ENCODE measurements at places on chromosomes 13 and 19.

- no peak for DNase-seq
These were observed 279.6 kb downstream of the SLC7A1 start for GRCh38 chr13:29315847-29316246.

- DNase-seq: no peak
These were observed 24.9 kb downstream of the CCDC8 start for GRCh38 chr19:46388311-46389095.

- DNase-seq: no peak
These were observed 18.6 kb upstream of the LAIR1 start for GRCh38 chr19:54383330-54383729.

DNA sequence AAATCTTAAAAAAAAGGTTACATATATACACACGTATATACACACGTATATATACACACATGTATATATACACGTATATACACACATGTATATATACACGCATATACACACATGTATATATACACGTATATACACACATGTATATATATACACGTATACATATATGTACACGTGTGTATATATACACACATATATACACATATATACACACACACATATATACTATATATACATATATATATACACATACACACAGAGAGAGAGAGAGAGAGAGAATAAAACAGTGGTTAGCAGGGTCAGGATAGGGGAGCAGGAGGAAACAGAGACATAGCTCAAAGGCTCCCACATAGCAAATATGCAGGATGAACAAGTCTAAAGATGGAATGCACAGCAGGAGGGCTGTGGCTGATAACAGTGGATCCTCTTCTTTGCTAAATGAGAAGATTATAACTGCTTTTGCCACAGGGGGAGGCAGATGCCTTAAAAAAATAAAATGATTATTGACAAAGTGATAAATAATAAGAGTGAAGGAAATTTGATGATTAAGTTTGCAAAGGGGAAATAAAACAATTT lies 714.5 kb downstream of the UQCRFS1 start:
- DNase-seq: no peak

- no peak for DNase-seq
These were observed 6.3 kb upstream of the JUNB start for GRCh38 chr19:12784871-12785430.

DNA sequence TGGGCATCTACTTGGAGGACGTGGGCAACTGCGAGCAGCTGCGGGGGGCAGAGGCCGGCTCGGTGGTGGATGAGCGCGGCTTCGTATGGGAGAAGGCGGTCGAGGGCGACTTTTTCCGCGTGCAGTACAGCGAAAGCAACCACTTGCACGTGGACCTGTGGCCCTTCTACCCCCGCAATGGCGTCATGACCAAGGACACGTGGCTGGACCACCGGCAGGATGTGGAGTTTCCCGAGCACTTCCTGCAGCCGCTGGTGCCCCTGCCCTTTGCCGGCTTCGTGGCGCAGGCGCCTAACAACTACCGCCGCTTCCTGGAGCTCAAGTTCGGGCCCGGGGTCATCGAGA lies 10.3 kb upstream of the STRN4 start:
- DNase-seq: no peak

- no peak for DNase-seq
These were observed at the start of gene GDF15 for GRCh38 chr19:18385675-18386542. GDF15 (plus strand) TSS chr19:18386158; CDS start chr19:18386190, 32 bp downstream.

GRCh38 chr13:78121001-78121400 lies 202.4 kb upstream of the EDNRB start:
- DNase-seq: no peak

- DNase-seq: no peak
These were observed 29.1 kb upstream of the IGFL4 start for GRCh38 chr19:46069806-46070341.

DNA sequence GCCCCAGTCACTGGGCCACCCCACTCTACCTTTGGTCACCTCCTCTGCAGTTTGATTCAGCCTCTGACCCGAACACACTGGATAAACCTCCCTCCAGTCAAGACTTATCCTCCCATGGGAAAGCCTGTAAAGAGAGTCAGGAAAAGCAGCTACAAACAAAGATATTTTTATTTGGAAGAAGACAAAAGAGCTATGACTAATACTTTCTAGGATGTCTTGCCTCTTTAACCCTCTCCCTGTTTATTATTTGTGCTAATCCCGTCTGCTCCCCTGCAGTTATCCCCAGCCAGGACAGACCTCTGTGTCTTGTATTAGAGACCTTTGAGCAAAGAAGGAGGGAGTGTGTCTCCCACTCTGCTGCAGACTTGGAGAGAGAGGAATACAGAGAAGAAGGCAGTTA lies 178.3 kb downstream of the EFNB2 start:
- no peak for DNase-seq

DNA sequence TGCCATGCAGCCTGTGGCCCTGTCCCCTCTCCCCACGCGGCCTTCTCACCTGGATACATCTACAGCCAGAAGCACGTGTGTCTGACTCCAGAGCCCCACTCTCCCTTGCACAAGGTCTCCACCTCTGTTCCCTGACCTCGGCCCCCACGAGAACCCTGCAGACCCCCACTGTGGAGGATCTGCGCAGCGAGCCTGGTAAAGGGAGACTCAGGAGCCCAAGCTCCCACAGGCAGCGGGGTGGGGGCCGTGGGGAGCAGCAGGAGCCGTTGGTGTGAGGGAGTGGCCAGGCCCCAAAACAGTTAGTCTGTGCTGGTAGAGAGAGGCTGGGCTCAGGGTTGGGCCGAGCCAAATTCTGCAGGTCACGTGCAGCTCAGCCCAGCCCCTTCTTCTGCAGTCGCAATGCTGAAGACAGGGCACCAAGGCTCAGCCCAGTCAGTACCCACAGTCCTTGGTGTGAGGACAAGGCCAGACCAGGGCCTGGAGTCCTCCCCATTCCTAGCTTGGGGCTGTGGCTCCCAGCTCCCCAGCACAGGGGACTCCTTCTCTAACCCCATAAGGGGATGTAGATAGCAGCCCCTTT lies 28.7 kb upstream of the SLC7A10 start:
- DNase-seq: no peak

GRCh38 chr13:112708560-112709240 lies 18.9 kb downstream of the ATP11A start:
- DNase-seq: no peak

DNA sequence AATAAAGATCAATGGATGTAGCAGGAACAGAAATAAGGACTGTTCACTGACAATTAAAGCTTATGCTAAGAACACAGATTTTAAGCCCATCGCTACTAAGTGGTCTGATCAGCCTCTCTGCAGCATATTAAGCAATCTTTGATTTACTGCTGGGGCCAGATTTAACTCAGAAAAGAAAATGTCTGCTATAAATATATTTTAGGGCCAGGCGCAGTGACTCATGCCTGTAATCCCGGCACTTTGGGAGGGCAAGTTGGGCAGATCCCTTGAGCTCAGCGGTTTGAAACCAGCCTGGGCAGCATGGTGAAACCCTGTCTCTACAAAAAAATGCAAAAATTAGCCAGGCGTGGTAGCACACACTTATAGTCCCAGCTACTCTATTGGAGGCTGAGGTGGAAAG lies 43.0 kb downstream of the METTL21C start:
- DNase-seq: no peak

DNA sequence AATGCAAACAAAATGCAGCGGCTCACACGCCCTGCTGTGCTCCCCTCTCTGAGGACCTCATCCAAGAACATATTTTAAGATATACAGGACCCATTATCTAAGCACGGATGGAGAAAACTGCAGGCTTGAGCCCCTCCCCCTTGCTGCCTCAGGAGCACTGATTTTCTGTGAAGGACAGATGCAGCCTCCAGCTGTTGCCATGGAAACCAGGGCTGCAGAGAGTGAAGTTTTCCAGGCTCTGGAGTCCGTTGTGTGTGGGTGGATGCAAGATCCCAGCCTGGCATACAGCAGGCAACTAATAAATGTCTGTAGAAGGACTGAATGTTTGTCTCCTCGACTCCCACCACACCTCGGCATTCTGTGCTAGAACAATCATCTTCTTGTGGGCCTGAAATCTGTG lies 105.6 kb upstream of the PEG3 start:
- DNase-seq: peak; percentile 87

GRCh38 chr13:46197299-46198048 lies 14.3 kb upstream of the LRRC63 start:
- no peak for DNase-seq

- no peak for DNase-seq
These were observed 599 bp upstream of the ZNF784 start for GRCh38 chr19:55625004-55625326.

GRCh38 chr19:47123406-47123805 lies 7.2 kb upstream of the SAE1 start:
- no peak for DNase-seq

- DNase-seq: peak; percentile 76
These were observed at the start of gene CCNA1 for GRCh38 chr13:36432106-36432544. CCNA1 (plus strand) TSS chr13:36432495; CDS start chr13:36433057, 562 bp downstream.

DNA sequence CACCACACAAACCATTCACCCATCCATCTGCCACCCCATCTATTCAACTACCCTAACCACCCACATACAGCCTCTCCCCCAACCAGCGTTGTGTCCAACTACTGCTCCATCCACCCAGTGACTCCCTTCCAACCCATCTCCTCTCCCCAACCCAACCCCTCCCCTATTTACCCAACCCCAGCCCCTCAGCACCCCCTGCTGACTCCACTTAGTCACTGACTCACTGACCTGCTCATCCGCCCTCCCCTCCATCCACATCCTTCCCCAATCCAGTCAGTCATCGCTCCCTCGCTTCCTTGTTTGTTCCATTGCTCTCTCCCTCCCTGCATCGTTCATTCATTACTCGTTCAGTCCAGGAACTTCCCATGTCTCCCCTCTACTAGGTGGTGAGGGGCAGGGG lies 39.2 kb downstream of the KCNC3 start:
- DNase-seq: no peak

- no peak for DNase-seq
These were observed 423.4 kb downstream of the ITGBL1 start for GRCh38 chr13:101875717-101876393.

GRCh38 chr19:19820774-19821320 lies 703 bp downstream of the ZNF506 start:
- no peak for DNase-seq

- no peak for DNase-seq
These were observed 10.4 kb upstream of the TBC1D4 start for GRCh38 chr13:75492389-75492788.

GRCh38 chr13:77337159-77337558 lies 10.3 kb upstream of the MYCBP2 start:
- no peak for DNase-seq

- no peak for DNase-seq
These were observed 5.4 kb upstream of the ZNF765 start for GRCh38 chr19:53389571-53389970.

DNA sequence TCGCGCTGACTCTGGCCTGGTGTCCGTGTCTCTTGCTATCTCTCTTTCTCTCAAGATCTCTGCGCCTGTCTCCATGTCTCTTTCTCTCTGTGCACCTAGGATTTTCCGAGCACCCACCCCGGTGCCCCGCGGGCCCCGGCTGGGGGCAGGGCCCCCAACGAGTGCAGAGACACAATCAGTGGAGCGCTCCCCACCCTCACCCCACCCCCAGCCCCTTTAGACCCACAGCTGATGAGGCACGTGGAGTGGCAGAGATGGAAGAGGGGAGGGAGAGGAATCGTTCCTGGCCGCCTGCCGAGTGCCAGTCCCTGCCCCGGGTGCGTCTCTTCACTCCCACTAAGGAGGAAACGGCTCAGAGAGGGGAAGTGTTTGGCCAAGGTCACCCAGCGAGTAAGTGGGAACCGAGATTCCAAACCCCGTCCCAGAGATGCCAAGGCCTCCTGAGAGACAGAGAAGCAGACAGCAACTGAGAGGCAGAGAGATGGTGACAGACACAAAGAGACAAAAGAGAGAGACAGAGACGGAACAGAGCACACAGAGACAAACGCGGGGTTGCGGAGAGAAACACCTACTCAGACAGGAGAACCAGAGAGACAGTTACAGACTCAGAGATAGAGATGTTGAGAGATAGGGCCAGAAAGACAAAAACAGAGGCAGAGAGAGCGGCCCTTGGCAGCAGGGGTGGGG lies 626 bp upstream of the BCL3 start:
- DNase-seq: no peak

- no peak for DNase-seq
These were observed 6.7 kb downstream of the FCGBP start for GRCh38 chr19:39927524-39928356.

DNA sequence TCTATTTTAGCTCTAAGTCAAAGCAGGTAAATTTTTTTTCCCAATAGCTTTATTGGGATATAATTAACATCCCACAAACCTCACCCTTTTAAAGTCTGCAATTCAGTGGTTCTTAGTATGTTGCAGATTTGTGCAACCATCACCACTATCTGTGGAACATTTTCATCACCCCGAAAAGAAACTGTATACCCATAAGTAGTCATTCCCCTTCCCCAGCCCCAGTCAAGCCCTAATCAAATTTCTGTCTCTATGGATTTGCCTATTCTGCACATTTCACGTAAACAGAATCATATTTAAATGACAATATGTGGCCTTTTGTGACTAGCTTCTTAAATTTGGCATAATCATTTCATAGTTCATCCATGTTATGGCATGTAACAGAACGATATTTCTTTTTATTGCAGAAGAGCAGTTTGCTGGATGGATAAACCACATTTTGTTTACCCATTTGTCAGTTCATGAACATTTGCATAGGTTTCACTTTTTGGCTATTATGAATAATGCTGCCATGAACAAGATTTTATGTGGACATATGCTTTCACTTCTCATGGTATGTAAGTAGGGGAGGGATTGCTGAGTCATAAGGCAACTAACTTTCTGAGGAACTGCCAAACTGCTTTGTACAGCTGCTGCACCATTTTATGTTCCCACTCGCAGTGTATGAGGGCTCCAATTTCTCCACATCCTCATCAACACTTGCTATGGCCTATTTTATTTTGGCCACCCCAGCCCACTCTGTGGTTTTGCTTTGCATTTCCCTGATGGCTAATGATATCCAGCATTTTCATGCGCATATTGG lies 10.9 kb downstream of the SLC46A3 start:
- DNase-seq: no peak

GRCh38 chr13:39612023-39612637 lies 9.1 kb upstream of the LHFPL6 start:
- DNase-seq: peak; percentile 83

- no peak for DNase-seq
These were observed 498 bp upstream of the RBM26 start for GRCh38 chr13:79406597-79406908.

DNA sequence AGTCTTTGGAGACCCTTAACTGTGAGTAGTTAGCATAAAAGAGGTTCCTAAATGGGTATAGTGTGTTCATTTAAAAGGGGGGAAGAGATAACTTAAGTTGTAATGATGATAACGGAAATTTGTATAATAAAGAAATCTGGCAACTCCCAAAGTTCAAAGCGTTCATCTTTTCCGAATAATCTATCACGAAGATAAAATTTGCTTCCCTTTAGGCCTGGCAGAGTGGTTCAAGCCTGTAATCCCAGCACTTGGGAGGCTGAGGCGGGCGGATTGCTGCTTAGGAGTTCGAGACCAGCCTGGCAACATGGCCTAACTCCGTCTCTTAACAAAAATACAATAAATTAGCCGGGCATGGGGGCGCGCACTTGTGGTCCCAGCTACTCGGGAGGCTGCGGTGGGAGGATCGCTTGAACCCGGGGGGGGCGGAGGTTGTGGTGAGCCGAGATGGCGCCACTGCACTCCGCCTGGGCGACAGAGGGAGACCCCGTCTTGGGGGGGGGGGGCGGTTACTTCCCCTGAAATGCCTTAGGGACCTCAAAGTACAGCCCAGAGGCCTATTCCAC lies 934 bp downstream of the N4BP2L2 start:
- no peak for DNase-seq

- DNase-seq: peak; percentile 46
These were observed 9.5 kb downstream of the B3GLCT start for GRCh38 chr13:31209172-31209840.

GRCh38 chr19:13788991-13789390 lies 6.3 kb upstream of the ZSWIM4 start:
- DNase-seq: no peak

GRCh38 chr13:74287724-74288169 lies 153.5 kb upstream of the KLF12 start:
- peak; percentile 88 for DNase-seq
